Left hindlimb (tissue), 1 donor: ENCODE measurements at places on chromosomes 16 and 17.

GRCh38 chr17:83203073-83203471 lies 123.7 kb downstream of the METRNL start:
- no peak for DNase-seq

DNA sequence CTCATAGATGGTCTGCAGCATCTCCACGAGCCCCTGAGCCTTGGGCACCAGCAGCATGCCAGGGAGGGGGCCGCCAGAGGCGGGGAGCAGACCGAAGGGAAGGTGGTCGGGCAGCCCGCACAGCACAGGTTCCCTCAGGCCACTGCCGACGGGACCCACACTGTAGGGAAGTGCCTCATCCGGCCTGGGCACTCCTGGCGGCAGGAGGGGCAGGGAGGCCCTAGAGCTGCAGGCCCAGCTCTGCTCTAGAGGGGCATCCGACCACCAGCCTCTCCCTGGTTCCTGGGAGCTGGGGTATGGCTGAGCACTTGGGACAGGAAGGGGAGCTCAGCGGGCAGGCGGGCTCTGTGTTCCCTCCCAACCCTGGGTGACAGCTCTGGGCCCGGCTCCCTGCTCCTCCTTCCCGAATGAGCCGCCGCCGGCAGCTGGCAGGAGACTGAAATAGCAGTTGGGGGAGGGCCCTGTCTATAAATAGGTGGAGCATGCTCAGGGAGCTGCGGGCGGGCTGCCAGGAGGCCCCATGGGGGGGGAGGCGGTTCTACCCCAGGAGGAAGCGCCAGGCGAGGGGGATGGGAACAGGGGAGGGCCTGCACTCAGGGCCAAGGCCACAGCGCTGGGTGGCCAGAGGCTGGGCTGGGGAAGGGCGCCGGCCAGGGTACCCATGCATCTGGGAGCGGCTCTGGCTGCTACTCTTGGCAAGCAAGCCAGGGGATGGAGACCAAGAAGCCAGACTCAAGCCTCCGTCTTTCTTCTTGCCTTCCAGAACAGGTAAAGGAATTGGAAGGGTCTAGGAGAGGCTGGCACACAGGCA lies 12.4 kb downstream of the HDAC5 start:
- DNase-seq = peak; percentile 97

GRCh38 chr17:2191785-2192184 lies 111.8 kb downstream of the SMG6 start:
- DNase-seq = no peak

GRCh38 chr17:15780188-15780587 lies 48.1 kb downstream of the TBC1D26 start:
- DNase-seq = no peak

DNA sequence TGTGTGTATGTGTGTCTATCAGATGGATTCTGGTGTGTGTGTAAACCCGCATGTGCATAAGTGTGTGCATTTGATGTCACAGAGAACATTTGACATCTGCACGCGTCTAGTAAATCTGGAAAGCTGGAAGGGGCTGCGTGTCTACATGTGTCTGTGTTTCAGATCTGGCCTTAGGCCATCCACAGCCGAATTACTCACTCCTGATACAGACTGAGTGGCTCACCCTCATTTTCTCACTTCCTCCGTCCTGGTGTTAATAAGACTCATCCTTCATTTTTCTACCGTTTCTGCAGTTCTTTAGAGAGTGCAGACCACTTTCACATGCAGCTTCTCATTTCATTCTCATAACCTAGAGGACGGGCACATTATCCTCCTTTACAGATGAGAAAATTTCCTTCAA lies 491.6 kb downstream of the CDH13 start:
- no peak for DNase-seq

DNA sequence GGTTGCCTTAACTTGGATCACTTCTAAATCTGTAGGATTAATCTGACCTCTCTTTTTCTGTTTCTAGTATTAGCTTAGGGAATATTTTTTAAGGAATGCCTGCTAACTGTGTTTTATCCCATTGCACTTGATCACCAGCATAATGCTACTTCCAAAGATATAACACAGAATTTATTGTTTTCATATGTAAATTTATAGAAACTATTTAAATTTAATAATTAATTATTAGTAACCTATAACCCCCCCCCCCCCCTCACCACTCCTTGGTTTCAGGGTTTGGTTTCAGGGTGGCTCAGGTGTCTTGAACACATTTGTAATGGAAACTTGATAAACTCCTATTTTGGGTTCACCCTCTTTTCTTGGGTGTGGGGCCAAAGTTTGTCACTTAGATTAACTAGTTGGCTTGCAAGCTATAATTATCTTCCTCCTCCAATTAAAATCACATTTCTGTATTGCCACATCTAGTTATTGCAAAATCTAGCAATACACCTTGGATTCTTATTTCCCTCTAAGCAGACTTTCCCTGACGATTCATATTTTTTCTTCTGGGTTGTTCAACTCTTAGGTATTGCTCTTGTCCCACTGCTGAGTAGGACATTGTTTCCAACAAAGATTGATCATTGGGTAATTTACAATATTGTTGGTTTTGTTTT lies 18.3 kb downstream of the KRT12 start:
- no peak for DNase-seq

GRCh38 chr17:74761931-74762330 lies 13.5 kb downstream of the NHERF1 start:
- DNase-seq = no peak

- peak; percentile 69 for DNase-seq
Measured at GRCh38 chr17:82031303-82031884, at the start of gene RAC3. TSS of gene RAC3 (plus strand) at chr17:82031678. CDS start at chr17:82031762, 84 bp downstream.

DNA sequence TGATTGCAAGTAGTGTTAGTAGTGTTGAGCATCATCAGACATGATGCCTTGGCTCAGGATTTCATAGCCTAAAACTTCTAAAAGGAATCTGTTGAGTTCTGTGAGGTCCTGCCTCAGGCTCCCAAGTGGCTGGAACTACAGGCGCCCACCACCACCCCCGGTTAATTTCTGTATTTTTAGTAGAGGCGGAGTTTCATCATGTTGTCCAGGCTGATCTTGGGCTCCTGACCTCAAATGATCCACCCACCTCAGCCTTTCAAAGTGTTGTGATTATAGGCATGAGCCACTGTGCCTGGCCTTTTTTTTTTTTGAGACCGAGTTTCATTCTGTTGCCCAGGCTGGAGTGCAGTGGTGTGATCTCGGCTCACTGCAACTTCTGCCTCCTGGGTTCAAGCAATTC lies 5.7 kb downstream of the PSMD11 start:
- DNase-seq = no peak

GRCh38 chr17:77235370-77235941 lies 94.7 kb downstream of the SEC14L1 start:
- DNase-seq = peak; percentile 74

DNA sequence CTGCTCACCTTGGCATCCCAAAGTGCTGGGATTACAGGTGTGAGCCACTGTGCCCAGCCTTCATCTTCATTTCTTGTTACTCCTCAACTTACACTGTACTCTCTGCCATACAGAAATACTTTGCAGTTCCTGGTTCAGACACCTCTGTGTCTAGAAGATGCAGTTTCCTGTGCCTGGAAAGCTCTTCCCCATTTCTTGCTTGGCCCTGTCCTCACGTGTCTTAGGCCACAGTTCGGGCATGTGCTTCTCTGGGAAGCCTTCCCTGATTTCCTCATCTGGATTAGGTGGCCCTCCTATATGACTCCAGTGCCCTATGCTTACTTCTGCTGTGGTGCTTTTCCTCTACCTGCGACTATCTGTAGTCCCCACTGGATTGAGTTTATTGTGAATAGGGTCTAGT lies 26.5 kb upstream of the CDR2 start:
- no peak for DNase-seq

GRCh38 chr16:47847220-47847970 lies 308.4 kb downstream of the ABCC12 start:
- no peak for DNase-seq

- DNase-seq = no peak
Measured at GRCh38 chr17:15411384-15412198, 55.8 kb downstream of the CDRT4 start.

GRCh38 chr16:27818246-27818645 lies 245.3 kb downstream of the GSG1L start:
- no peak for DNase-seq

DNA sequence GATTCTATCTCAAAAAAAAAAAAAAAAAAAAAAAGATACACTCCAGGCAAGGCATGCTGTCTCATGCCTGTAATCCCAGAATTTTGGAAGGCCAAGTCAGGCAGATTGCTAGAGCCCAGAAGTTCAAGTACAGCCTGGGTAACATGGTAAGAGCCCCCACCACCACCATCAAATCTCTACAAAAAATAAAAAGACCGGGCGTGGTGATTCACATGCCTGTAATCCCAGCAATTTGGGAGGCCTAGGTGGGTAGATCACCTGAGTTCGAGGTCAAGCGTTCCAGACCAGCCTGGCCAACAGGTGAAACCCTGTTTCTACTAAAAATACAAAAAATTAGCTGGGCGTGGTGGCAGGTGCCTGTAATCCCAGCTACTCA lies 1.8 kb upstream of the ACLY start:
- DNase-seq = no peak

- peak; percentile 60 for DNase-seq
Measured at GRCh38 chr17:77254951-77255825, 114.4 kb downstream of the SEC14L1 start.

DNA sequence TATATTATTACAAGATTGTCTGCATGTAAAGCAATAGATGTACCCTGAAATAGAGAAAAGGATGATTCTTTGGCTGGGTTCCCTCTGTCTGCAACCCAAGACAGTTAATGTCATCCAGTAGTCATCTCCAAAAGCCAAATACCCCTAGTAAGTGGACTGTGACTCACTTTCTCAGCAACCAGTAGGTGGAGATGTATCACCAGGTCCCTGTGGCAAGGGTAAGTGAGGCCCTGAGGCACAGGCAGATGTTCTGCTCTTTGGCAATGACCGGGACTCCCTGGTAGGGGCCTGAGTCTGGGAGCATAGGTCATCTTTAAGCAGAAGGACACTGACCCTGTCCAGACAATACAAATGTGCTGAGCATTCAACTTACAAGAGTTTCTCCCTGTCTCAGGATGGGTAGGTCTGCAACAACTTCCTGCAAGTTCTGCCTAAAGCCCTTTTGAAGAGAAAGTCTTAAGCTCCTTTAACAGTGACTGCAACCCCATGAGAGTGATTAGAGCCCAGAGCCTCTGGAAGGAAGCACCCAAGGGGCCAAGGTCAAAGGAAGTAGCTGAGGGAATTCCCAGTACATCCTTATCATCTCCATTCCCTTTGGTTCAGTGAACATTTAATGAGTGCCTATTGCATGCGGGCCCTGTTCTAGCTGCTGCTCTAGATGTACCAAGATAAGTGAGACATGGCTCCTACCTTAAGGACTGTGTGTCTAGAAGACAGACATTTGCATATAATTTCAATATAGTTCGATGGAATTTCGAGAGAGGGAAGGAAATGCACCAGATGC lies 31.9 kb downstream of the PMP22 start:
- no peak for DNase-seq

DNA sequence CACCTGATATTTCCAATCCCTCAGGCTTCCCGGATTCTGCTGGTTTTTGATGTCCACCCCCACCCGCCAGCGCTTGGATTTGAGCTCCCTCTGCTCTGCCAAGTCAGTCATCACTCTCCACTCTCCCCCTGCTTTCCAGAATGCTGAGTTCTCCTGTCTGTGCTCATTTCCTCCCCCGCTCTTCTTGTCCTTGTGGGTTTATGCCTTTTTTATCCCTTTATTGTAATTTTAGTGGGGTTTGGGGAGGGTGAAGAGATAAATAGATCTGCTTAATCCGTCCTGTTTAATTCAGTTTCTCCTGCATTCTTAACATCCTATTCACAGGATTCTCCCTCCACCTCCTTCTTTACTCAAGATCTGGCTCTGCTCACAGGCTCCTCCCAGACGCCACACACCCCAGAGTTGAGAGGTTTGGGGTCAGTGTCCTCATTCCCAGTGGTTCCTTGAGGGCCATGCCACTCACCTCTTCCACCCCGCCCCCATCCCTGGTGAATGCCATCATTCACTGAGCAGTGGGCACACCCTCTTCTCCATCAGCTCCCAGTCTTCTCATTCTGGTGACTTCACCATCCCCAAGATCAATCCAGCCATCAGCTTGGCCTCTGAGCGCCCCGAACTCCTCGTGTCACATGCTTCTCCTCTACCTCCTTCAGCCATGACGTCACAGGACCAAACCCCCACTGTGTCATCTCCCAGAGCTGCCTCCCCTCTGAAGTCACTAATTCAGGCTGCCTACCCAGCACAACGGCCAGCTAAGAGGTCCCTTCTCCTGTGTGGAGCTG lies 15.1 kb upstream of the GUCY2D start:
- DNase-seq = no peak

DNA sequence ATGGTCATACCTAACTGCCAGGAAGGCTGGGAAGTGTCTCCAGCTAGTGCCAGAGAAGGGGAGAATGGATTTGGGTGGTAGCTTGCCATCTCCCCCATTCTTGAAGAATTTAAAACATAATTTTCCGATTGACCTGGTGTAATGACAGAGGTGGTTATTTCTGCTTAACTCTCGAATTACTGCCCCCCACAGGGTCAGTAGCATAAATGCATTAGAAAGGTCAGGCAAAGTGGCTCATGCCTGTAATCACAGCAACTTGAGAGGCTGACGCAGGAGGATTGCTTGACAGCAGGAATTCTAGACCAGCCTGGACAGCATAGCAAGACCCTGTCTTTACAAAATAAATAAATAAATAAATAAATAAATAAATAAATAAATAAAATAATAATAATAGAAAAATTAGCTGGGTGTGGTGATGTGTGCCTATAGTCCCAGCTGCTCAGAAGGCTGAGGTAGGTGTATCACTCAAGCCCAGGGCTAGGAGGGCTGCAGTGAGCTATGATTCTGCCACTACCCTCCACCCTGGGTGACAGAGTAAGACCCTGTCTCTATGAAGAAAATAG lies 27.5 kb downstream of the TMC7 start:
- no peak for DNase-seq

DNA sequence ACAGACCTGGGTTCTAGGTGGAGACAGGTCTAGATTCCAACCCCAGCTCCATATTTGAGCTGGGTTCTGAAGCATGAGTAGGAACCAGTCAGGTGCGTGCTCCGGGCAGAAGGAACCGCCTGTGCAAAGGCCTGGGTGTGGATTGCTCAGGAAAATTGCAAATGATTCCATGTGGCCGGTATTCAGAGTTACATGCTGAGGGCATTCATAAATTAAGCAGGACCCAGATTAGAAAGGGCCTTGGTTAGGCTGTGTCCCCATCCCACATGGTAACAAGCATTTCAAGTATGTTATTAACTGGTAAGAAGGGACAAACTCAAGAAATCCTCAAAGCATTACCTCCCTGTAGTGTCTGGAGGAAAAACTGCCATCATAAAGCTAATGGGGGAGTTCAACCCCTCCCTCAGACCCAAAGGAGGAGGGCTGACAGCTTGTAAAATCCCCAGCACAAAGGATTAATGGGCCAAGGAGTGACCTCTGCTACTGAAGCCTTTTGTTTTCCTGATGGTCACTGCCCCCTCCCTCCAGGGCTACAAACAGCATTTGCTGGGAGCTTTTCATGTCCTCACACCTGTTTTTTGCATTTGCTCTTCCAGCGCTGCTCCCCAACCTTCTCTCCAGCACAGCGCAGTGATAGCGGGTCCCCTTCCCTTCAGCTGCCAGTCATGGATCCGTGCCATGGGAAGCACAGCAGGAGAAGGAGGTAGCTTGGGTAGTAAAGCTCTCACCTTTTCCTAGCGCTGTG lies 218.0 kb downstream of the C16orf95 start:
- no peak for DNase-seq

GRCh38 chr16:2230376-2230775 lies 5.9 kb upstream of the DNASE1L2 start:
- DNase-seq = no peak

GRCh38 chr17:34275881-34276280 lies 5.9 kb downstream of the CCL7 start:
- DNase-seq = no peak

GRCh38 chr17:55386796-55387332 lies 34.8 kb downstream of the MMD start:
- DNase-seq = no peak

GRCh38 chr17:21008160-21008915 lies 34.5 kb downstream of the USP22 start:
- no peak for DNase-seq
